ENCODE measurements at places on chromosomes 12 and 14.

DNA sequence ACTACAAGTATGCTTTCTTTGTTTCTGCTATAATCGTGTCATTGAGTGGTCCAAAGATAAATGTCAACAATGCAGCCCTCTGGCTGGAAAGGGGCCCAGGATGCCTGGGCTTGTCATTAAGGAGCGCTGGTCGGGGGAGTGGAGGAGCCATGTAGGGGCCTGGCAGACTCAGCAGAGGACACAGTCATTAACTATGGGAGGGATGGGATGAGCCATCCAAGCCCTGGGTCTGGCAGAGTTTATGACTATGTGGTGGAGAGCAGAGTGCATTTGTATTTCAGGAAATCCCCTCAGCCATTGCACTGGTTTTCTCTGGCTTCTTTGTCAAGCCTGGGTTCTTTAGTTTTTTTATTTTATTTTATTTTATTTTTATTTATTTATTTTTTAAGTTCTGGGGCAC, 243.1 kb downstream of the C12orf75 start:
- no peak for DNase-seq

GRCh38 chr14:37903343-37904191, 304.1 kb upstream of the SSTR1 start:
- no peak for DNase-seq

GRCh38 chr12:27504507-27504906, 19.5 kb upstream of the PPFIBP1 start:
- no peak for DNase-seq

DNA sequence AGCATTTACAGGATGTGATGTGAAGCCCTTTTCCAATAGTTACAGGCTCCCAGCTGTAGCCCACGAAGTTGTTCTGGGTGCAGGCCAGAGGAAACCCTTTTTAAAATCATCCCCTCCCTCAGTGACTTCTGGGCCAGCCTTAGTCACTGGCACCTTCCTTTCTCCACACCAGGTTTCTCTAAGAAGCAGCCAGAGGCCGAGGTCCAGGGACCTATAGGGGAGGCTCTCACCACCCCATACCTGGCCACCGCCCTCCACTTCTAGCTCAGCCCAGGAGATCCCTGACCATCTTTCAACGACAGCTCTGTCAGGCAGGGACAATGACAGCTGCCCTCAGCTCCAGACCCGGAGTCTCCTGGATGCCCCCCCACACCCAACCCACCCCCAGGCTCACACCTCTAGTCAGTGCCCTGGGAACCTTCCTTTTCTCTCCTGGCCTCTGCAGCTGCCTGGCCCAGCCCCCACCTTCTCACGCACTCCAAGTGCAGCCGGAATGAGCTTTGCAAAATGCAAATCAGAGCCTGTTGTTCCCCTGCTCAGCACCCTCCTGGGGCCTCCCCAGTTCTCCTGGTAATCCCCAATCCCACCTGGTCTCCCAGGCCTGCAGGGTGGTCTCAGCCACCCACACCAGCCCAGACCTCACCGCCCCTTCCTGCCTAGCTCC, 46.7 kb downstream of the TESC start:
- DNase-seq, result no peak

DNA sequence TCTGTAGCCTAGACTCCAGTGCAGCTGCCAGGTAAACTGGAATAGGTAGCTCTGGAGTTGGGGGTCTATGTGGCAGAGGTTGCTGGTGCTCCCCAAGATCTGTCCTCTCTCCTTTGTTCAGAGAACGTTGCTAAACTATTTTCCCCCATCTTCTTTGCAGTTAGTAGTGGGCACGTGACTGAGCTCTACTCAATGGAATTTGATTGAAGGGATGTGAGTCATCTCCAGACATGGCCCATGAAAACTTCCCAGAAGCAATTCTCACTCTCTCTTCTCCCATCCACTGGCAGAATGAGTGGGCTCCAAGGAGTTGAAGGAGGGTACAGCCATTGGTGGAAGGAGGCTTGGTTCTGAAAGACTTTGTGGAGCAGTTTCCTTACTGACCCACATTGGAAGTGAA, 44.0 kb downstream of the PAH start:
- no peak for DNase-seq

DNA sequence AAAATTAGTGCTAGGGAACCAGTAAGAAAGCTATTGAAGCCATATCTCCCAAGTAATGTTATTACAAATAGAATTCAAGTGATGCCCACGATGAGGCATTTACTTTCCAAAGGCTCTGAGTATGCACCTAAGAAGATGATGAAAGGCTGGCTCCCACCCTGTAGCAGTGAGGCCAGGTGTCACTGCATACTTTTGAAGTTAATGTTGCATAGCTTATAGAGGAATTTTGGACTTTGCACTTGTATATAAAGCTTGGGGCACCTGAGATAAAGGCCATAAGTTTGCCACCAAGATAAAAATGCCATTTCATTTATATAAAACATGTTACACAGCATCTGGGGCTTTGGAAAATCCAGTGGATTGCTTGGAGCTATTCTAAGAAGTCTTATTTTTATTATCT, 96.2 kb downstream of the PTPRB start:
- no peak for DNase-seq

- no peak for DNase-seq
These were observed 447.6 kb upstream of the SEL1L start for GRCh38 chr14:81981307-81981675.

DNA sequence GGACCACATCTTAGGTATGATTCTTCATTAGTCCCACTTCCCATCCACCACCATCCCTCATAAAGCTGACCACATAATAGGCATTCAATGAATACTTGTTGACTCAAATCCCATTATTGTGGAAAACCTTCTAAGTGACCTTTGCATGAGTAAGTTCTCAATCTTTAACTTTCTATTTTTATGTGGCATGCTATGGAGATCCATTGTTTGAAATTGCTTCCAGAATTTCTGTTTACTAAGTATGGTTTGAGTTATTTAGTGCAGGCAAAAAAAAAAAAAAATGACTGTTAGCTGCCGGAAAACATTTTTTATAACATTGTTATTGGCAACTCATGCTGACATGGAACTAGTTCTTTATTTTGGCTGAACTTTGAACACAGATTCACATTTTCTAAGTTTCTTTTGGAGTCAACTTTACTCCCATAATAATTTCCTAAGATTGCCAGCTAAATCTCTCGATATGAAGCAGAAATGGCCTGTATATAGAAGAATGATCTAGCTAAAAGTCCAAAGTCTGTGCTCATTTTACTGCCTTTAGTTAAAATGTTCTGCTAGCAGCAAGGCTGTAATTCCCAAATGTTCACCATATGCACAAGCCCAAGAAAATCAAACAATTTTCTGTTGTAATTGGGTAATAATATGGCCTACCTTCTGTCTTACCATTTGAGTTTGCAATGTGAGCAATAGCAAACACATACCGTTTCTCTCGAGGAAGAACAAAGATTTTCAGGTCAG, 77.9 kb downstream of the PTGER2 start:
- no peak for DNase-seq

DNA sequence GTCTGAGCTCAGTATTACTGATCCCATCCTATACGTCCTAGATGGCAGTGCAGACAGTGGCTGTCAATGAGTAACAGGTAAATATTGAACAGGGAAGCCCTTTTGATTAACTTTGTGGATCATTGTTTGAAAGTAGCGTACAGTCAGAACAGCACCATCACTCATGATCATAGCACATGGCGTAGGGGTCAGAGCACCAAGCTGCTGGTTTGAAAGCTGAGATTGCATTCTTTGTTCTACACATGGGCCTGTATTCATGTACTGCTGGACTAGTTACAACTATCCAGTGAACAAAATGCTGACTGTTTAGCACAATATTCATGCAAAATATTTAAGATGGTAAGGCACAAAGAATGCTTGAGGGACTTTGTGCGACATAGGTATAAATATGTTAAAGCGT, 131.8 kb downstream of the NPAS3 start:
- DNase-seq, result no peak

DNA sequence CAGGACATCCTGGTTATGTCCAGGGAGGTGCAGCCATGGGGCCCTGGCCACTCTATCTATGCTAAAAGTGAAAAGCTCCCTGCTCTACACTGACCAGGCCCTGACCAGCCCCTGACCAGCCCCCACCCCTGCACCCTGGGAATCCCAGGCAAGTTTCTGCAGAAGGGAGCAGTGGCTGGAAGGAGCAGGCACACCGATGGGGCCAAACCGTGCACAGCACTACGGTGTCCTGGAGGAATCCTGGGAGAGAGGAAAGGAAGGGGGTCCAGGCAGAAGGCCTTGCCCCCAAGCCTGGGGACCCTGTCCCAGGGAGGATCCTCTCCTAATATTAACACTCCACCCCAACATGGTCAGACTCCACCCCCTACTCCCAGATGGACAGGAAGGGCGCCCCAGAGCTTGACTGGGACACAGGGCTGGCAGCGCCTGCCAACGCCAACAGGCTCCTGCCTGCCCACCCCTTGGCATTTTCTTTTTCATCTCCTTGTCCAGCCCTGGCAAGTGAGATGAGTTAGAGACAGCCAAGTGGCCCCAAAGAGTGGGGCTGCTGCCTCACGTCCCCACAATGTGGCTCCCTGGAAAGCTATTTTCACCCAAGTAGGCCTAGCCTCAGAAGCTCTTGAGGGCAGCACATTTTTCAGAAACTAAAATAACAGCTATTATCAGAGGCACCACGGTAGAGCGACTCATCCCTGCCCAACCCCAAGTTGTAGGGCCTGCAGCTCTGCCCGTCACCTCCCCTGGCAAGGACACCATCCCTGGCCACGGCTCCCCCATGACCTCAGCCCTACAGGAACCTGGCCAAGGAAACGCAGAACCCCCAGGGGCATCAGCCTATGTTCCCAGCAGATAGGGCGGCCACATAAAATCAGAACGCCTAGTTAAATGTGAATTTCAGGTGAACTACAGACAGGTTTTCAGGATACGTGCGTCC, 82.6 kb downstream of the SCARB1 start:
- DNase-seq, result no peak

- DNase-seq, result no peak
These were observed 51.5 kb downstream of the EID3 start for GRCh38 chr12:104354868-104355570.

GRCh38 chr12:3684449-3685051, 68.4 kb downstream of the CRACR2A start:
- no peak for DNase-seq

GRCh38 chr12:47319746-47320145, 240.0 kb upstream of the AMIGO2 start:
- no peak for DNase-seq

DNA sequence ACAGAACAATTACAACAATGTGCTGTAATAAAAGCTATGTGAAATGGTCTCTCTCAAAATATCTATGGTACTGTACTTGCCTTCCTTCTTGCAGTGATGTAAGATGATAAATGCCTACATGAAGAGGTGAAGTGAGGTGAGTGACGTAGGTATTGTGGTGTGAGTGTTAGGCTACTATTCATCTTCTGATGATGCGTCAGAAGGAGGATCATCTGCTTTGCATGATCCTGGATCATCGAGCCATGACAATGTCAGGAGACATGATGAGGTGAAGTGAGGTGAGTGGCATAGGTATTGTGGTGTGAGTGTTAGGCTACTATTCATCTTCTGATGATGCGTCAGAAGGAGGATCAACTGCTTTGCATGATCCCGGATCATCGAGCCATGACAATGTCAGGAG, 105.8 kb downstream of the KCNC2 start:
- DNase-seq, result no peak

GRCh38 chr14:70838076-70838475, 28.8 kb upstream of the MAP3K9 start:
- DNase-seq, result no peak

- DNase-seq, result no peak
These were observed 212.8 kb upstream of the CCDC196 start for GRCh38 chr14:66273261-66273832.

- no peak for DNase-seq
These were observed 314.1 kb upstream of the DIO3 start for GRCh38 chr14:101246894-101247841.

DNA sequence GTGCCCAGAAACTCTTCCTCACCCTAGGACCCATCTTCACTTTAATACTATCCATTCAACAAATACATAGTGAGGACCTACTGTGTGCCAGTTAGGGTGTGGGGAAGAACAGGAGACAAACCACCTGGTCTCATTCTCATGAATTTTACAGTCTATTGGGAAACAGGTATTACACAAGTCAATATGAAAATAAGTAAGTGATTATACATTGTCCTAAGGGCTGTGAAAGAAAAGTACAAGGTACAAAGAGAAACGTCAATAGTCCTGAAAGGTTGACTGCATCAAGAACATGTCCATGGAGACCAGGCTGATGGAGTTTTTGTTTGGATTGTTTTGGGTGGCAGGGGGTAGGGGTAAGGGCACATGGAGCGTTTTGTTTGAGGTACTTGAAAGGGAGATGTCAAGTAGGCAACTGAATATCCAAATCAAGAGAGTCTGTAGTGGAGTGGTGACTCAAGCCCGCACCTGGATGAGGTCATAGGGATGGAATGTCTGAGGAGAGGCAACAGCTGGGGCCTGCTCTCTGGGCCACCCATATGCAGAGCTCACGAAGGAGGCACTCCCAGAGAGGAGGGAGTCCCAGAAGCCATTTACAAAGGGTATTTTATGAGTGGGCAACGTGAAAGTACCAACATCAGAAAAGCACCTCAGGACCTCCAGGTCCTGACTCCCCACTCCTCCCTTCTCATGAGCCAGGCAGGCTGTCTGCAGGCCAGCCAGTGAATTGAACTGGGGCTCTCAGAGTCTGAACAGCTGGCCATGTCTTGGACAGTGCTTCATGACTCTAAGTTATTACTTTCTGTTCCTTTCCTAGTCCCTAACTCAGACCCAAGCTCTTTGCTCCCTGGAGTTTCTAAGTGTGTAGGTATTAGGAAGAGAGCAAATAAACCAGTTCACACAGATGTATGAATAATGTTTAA, 272.0 kb downstream of the ZFP36L1 start:
- no peak for DNase-seq

DNA sequence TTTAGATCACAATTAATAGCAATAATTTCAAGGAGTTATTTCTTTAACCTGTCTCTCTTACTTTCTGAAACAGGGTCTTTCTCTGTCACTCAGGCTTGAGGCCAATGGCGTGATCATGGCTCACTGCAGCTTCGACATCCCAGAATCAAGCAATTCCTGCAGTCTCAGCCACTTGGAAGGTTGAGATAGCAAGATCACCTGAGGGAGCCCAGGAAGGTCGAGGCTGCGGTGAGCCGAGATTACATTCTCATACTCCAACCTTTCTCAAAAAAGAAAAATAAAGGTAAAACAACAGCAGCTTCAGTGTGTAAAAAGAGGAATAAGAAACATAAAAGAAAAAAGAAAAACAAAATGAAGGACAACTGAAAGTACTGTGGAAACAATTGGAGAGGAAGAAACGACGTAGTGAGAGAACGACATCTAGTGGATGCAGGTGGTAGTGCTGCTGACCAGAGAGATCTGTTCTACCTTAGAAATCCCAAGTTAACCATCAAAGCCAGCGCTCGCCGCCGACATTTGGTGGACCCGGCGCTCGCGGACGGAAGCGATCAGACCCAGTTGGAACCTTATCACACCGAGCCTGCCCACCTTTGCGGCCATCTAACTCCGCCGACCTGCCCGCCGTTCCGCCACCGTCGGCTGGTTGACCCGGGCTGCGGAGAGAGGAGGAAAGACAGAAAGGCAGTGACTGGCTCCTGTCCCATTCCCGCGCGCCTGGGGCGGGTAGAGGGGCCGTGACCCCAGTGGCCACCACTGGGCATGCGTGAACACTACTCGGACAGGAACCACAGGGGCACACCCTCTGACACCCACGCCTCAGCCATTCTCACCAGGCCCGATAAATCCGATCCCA, 196.1 kb downstream of the ALG10 start:
- DNase-seq, result no peak
